ENCODE measurements at places on chromosomes 2 and 18.

DNA sequence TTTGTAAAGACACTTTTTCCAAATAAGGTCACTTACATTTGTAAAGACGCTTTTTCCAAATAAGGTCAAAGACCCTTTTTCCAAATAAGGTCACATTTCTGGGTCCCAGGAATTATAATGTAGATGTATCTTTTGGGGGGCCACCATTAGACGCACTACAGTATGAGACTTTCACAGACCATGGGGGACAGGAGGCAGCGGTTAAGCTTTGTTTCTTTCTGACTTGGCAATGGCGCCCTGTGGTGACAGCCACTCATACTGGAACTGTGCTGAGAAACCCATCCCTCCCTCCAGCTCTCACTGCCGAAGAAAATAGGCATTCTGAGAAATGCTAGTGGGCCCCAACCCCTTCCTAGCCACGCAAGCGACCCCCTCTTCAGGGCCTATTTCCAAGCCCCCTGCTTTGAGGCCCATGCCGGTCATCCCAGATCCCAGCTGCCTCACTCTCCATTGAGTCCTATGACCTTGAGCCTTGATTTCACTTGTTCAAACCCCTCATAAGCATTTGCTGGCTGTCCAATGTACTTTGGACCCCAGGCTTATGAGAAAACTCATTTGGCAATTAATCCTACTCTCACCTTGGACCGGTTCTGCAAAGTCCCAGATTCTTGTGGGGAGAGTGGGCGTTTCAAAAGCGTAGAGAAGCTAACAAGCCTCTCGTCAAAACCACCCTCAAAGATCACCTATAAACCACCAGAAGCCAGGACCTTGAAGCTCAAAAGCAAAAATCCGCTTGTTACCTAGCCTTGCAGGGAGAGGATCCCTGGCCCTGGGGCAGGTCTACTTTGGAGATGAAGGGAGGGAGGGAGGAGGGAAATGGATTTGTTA is 11.3 kb upstream of the SPATA3 start:
- no peak for DNase-seq

- no peak for DNase-seq
These were observed 919 bp upstream of the SCN2A start for GRCh38 chr2:165238295-165238694.

DNA sequence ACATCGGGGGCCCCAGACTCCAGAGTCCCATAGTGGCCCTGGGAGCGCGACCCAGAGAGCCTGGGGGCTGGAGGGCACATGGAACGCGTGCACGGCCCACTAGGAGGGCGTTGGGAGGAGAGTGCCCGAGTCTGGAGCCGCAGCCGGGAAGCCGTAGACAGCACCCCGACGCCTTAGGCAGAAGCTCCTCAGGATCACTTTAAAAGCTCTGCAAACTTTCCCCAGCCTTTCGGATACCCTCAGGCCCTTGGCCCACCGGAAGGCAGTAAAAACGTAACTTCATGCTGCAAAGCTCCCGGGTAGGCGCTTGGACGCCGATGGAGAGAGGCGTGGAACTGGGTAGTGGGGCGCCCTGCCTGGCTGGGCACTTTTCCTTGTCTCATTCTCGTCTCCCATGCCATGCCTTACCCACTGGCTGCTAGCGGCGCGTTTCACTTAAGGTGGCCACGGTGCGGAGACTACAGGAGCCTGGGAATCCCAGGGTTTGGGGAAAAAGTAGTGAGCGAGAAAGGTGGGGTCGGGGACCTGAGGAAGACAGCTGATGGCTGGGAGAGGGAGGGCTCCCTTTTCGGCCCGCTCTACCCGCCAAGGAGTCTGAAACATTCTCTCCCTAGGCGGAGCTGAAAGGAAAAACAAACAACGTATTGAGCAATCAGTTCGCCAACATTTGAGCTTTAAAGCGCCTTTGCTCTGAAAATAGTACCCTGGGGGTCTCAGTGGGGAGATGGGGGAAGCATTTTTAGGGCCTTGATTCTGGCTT is 141.8 kb downstream of the MEIS1 start:
- DNase-seq = no peak

- DNase-seq = no peak
These were observed 813 bp downstream of the NDC80 start for GRCh38 chr18:2572171-2572569.

GRCh38 chr2:96240341-96241038 is 25.3 kb downstream of the TMEM127 start:
- DNase-seq = peak; percentile 62

- peak; percentile 64 for DNase-seq
These were observed 12.3 kb upstream of the TFCP2L1 start for GRCh38 chr2:121297217-121297830.

- DNase-seq = no peak
These were observed 8.3 kb upstream of the DNAH7 start for GRCh38 chr2:196076778-196077568.

- no peak for DNase-seq
These were observed 150.3 kb downstream of the UBR3 start for GRCh38 chr2:169977530-169977929.

GRCh38 chr2:138510319-138510718 is 8.7 kb downstream of the SPOPL start:
- DNase-seq = no peak

GRCh38 chr2:80926168-80926567 is 621.6 kb upstream of the LRRTM1 start:
- no peak for DNase-seq

DNA sequence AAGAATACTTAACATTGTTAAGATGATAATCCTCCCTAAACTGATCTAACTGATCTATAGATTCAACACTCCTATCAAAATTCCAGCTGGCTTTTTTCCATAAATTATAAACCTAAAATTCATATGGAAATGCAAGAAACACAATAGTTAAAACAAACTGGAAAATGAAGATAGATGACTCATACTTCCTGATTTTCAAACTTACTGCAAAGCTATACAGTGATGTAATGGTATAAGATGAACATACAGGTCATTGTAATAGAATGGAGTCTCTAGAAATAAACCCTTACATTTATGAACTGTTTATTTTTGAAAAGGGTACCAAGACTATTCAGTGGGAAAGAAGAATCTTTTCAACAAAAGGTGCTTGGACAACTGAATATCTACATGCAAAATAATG is 32.3 kb downstream of the UBXN4 start:
- DNase-seq = no peak

- DNase-seq = no peak
These were observed 22.5 kb downstream of the ASB1 start for GRCh38 chr2:238449241-238449640.

DNA sequence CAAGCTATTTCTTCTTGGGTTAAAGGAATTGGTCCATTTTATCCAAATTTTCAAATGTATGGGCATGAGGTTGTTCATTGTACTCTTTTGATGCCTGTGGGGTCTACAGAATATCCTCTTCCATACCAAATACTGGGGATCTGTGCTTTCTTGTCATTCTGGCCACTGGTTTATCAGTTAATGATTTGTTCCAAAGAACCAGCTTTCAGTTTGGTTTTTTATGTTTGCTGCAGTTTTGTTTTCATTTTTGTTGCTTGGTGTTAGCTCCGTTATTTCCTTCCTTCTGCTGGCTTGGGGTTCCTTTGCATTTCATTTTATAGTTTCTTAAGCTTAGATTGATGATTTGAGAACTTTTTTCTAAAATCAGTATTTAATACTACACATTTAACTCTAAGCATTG is 45.5 kb downstream of the SLC66A2 start:
- no peak for DNase-seq

DNA sequence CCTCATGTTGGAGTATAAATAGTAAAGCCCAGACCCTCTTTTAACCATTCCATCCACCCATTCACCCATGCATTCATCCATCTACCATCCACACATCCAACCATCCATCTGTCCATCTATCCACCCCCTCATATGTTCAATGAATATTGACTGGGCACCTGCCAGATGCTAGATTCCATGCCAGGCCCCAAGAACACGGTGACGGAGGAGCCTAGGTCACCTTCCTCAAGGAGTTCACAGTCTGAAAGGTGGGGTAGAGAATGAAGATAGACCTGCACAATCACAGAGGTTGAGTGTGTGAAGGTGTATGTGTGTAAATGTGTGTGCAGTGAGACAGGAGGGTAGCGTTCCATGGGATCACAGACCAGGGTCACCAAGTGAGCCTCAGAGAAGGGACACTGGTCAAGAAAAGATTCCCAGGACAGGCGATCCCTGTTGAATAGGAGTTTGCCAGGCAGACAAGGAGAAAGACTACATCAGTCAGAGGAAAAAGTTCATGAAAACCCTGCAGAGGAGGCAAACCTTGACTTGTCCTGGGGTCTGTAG is 287.2 kb downstream of the CYP26B1 start:
- DNase-seq = no peak

DNA sequence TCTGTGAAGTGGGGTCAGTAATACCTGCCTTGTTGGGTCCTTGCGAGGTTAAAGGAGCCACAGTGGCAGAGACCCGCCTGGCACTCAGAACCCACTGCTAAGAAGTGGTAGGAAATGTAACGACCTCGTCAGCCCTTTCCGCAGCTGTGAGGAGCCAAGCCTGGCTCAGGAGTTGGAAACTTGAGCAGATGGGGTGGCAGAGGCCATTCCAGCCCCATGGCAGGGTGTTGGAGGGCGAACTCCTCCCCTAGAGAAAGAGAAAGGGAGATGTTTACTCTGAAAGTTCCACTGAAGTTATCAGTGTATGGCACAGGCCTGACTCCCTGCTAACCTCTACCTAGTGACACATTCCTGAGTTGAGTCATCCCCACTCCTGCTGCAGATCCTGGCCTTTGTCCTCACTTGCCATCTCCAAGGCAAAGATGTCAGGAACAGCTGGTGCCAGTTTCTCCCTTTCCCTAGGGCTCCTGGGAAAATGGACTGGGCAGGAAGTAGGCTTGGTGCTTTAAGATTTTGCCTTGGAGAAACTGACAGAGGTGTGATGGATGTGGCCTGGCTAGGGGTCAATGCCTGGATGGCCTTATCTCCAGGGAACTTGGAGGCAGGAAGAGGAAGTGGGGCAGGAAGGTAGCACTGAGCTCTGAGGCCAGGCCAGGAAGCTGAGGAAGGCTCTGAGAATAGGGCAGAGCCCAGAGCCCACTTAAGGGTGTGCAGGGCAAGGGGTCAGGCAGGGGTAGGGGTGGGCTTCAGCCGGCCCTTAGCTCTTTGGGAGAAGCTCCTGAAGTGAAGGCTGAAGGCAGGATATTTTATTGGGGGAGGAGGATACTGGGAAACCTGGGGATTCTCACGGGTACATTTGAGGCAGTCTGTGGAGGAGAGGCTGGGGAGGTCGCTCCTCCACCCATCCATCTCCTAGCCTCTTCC is 888 bp downstream of the VAMP5 start:
- DNase-seq = no peak
